AG09319 (cell line): ENCODE measurements at places on chromosomes 5 and 9.

DNA sequence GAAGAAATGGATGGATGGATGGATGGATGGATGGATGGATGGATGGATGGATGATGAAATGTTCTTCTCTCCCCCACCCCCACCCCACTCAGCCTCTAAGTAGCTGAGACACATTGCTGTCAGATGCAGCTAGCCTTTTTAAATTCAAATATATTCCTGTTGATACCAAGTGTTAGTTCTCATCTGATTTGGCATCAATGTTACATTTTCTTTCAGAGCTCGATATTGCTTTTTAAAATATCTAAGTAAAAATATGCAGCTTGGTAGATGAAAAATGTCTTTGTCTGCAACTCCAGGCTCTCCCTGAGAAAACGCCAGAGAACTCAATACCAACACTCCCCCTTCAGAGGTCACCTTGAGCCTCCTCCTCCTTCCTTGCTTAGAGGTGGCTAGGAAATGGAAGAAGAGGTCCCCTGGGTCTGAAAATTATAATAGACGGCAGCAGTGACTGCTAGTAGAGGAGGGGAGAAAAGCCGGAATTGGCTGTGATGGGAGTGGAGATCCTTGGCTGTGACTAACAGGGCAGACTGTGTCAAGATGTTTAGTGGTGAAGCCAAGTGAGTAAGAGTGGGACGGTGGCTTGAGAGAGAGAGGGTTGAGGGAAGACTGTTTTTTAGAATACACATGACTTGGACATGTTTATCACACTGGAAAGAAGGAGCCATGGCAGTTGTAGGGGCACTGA lies 156.0 kb downstream of the ZNF462 start:
- peak; percentile 4 for DNase-seq

DNA sequence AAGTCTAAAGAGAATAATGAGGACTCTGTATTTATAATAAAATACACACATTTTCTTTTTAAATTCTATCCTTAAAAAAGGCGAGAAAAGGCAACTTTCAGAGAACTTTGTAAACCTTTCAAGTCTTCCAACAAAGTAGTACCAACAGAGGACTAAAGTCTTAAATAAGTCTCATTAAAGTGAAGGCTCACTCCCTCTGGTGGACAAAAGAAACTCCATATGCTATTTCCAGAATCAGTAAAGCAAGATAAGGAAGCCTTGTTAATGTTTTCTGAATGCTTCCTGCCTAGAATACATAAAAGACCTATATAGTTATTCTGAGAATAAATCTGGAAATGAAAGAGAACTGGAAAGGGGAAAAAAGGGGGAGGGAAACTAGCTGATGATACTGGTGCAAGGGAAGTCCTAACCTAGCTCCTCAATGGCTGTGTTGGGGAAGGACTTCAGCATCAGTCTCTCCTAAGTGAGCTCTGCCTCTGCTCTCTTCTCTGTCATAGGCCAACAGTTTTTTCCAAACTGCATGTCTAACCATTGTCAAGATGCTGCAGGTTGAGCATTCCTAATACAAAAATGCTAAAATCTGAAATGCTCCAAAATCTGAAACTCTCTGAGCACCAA lies 7.2 kb downstream of the HMGCS1 start:
- peak; percentile 31 for DNase-seq

DNA sequence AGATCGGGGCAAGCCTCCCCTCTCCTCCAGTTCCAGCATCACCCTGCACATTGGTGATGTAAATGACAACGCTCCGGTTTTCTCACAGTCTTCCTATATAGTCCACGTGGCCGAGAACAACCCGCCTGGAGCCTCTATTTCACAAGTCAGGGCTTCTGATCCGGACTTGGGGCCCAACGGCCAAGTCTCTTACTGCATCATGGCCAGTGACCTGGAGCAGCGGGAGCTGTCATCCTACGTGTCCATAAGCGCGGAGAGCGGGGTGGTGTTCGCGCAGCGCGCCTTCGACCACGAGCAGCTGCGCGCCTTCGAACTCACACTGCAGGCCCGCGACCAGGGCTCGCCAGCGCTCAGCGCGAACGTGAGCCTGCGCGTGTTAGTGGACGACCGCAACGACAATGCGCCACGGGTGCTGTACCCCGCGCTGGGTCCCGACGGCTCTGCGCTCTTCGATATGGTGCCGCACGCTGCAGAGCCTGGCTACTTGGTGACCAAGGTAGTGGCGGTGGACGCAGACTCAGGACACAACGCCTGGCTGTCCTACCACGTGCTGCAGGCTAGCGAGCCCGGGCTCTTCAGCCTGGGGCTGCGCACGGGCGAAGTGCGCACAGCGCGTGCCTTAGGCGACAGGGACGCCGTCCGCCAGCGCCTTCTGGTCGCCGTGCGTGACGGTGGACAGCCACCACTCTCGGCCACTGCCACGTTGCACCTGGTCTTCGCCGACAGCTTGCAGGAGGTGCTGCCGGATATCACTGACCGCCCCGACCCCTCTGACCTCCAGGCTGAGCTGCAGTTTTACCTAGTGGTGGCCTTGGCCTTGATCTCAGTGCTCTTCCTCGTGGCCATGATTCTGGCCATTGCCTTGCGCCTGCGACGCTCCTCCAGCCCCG lies 1.9 kb downstream of the PCDHGB4 start:
- no peak for DNase-seq

- DNase-seq = no peak
Observed at GRCh38 chr5:10352430-10353240, 860 bp upstream of the MARCHF6 start.

DNA sequence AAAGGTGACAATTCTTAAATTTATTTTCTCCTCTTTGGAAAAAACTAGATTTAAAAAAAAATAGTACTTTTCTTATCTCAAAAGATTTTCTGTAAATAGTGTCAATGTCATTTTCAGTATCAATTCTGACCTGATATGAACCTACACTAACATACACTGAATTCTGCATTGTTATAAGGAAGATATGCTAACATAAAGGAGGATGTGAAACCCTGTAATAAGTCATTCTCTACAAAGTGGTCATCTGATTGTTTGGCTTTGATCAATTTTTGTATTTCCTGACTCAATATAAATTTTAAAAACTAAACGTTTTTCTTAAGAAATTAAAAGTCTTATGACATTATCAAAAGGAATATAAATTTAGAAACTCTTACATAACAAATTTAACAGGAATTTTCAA lies 233.6 kb upstream of the EDIL3 start:
- DNase-seq = no peak

- no peak for DNase-seq
Observed at GRCh38 chr9:119839888-119840287, 470.7 kb upstream of the BRINP1 start.

- no peak for DNase-seq
Observed at GRCh38 chr5:157761690-157762621, 18.4 kb downstream of the LSM11 start.

DNA sequence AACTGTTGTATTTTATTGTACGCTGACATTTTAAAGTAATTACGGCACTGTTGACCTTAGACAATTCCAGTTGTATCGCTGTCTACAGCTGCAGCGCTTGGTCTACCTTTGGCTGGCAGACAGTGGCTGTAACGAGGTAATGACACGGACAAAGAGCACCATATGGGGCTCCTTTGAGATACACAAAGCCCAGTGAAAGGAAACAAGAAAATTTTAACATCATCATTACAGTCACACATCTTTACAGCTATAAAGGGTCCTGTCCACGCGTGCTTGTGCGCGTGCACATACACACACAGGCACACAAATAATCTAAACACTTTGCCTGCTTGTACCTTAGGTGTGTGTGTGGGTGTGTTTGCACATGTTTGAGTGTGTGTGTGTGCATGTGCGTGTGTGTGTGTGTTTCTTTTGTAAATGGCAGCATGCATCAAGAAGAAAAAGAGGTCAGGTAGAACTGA lies 946.0 kb downstream of the NR2F1-AS1 start:
- DNase-seq = no peak
